ENCODE measurements at places on chromosomes 3 and 15.
A peak's percentile ranks its signal among the peaks of the same experiment; 100 is the strongest.

GRCh38 chr3:45178183-45179023 is 32.2 kb upstream of the CDCP1 start:
- no peak for DNase-seq

GRCh38 chr3:9211155-9211950 is 38.1 kb downstream of the SRGAP3 start:
- DNase-seq: no peak

DNA sequence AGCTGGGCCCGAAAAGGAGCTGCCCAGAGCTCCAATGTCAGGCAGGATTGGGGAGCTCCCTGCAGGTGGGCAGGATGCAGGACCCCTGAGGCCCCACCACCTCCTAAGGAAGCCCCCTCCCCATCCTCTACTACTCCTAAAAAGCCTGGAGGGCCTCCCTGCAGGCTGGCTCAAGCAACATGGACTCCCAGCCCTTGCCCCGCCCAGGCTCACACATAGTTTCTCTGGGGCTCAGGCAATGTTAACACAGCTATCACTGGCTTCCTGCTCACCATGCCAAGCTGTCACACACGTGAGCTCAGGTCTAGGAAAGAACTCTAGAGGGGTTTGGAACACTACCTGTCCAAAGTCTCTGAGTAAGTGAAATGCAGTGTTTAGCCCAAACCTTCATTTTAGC is 65.4 kb upstream of the ZNF148 start:
- no peak for DNase-seq

DNA sequence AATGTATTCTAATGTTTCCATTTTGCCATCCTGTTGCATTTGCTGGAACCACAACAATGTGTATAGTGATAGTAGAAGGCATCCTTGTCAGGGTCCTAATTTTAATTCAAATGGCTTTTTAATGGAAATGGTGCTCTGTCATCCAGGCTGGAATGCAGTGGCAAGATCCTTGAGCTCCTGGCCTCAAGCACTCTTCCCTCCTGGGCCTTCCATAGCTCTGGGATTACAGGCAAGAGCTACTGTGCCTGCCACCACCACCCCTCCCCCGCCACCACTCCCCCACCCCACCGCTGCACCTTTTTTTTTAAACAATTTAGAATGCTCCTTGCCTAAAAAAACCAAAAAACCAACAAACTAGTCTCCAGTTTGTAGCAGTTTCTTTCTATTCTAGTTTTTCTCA is 15.2 kb upstream of the IQCF6 start:
- DNase-seq: no peak

DNA sequence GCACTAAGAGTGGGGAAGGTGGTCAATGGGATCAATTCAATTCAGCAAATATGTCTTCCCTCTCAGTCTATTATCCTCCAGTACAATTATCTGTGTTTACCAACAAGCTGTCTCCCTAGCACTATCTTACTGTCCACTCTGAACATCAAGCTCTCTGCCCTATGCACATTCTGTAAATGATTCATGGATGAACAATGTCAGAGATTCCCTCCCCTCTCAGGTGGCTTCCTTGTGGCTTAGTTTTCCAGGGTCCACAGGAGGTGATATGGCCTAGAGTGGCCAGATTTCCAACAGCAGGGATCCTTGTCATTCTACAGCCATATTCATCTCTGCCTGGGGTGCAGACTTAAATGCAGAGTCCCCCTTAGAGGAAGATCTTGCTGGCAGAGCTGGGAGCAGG is 225.1 kb downstream of the UACA start:
- DNase-seq: no peak

- DNase-seq: no peak
Measured at GRCh38 chr15:91886878-91887277, 33.4 kb downstream of the SLCO3A1 start.

DNA sequence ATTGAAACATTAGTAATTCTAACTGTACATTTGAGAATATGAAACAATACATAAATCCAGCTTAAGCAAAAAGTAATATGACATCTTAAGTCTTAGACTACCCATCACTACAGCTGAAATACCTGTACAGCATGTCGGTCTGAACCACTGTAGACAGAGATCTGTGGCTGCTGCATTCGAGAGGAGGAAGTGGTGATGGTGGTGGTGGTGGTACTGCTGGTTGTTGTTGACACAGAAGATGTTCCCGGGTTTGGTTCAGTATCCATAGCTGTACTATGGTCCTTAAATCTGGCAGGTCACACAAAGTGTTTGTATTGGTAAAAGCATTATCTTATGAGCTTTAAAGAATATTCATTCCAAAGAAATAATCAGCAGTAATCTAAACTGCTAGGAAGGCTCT is 2.9 kb downstream of the PHC3 start:
- no peak for DNase-seq

DNA sequence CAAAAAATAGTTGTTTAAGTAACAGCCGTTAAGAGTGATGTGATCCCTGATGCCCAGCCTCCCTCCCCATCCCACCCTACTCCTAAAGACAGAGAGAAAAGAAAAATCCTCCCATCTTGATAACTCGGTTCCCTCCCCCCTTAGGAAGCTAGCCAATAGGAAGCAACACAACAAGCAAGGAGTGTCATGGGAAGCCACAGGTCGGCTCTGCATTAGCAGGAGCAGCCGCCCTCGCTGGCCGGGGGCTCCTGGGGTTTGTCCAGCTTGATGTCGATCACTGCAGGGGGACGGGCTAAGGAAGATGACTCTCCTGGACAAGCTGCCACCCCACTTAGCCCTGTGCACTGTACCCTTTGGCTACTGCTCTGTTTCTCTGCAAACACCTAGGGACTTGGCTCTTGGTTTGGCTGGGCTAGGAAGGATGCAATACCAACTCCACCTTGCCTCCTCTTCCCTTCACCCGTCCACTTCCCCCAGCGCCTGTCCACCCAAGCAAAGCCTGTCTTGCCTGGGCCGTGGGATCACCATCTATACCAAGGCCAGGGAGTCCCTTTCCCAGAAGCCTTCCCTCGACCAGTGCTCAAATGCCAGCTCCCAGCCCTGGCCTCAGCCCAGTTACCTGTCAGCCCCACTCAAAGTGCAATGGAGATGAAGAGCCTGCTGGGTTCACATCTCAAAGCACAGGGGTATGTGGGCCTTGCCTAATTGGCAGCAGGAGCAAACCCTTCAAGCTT is 23.1 kb downstream of the SRPRB start:
- peak; percentile 47 for DNase-seq

GRCh38 chr15:32656091-32656490 is 14.6 kb downstream of the SCG5 start:
- DNase-seq: no peak
